ENCODE measurements at places on chromosomes 13 and 19.

GRCh38 chr13:91955546-91956355, 557.3 kb downstream of the GPC5 start:
- DNase-seq: no peak

DNA sequence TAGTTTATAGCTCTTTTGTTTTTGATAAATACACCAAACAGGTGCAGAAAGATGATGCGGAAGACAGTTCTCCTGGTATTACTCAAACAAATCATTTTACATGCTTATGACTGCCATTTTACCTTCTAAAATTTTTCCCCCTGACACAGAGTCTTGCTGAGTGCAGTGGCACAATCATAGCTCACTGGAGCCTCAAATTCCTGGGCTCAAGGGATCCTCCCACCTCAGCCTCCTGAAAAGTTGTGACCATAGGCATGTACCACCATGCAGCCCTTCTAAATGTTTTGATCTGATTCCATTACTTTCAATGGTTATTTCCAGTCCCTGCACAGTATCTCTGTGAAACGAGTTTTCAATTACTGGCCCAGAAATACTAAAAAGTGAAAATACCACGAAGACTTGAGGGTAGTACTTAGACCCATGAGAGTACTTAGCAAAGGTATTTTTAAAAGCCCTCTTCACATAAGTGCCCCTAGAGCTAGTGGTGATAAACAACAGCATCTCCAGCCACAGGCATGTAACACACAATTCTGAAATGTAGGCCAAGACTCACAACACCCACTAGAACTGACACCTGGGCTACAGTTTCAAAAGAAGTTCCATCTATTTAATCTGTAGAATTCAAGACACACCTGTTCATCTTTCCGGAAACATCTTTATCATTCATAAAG, 11.3 kb downstream of the HSPH1 start:
- DNase-seq: no peak

DNA sequence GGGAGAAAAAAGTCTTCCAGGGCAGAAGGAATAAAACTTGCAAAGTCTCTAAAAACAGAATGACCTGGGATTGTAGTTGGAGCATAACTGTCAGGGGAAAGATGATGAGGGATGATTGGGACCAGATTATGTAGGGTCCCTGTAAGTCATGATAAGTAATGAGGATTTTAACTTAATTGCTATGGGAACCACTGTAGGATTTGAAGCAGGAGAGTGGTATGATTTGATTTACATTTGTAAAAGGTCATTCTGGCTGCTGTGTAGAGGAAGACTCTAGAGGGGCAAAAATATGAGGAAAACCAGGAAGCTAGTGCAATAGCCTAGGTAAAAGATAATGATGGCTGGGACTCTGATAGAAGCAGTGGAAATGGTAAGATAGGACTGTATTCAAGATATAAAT, 900.2 kb downstream of the DIAPH3 start:
- no peak for DNase-seq

GRCh38 chr13:105276571-105276970, 1258.9 kb downstream of the EFNB2 start:
- no peak for DNase-seq

Data from activated CD8-positive, alpha-beta memory T cell treated with anti-CD3 and anti-CD28 coated beads for 48 hours (primary cell).